ENCODE measurements at places on chromosomes 7 and 10.

DNA sequence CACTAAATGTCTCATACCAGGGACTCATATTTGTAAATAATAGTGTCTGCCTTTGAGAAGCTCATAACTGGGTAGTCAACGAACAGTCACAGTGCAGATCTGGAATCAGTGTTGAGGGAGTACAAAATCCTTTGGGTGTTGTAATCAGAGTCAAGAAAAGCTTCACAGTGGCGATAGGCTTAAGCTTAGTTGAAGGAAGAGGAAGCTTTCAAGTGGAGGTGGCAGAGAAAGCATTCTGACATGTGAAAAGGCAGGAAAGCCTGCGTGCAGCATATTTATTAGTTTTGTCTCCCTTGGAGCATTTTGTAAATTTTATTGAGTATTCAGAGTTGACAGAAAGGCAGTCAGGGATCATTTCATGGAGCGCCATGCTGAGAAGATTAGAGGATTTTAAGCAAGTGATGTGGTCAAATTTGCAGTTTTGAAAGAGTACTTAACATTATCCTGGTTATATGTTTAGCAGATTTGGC lies 104.9 kb downstream of the ADK start:
- no peak for DNase-seq

DNA sequence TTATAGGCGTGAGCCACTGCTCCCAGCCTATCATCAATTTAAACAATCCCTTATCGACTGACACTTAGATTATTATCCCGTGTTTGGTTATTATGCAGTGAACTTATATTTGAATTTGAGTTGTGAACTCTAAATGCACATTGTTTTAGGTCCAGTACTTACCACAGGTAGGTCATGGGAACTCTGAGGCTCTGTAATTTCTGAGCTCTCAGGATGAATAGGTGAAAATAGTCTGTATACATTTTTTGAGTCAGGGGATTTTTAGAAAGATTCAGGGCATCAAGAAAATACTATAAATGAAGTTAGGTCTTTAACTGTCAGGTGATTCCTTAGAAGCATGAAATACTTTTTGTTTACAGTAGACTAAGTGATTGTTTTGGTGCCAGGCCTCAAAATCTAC lies 8.8 kb downstream of the CCDC136 start:
- DNase-seq: no peak

GRCh38 chr7:114048386-114049235 lies 129.8 kb upstream of the PPP1R3A start:
- no peak for DNase-seq

GRCh38 chr10:31977440-31978155 lies 49.0 kb upstream of the ARHGAP12 start:
- DNase-seq: no peak

DNA sequence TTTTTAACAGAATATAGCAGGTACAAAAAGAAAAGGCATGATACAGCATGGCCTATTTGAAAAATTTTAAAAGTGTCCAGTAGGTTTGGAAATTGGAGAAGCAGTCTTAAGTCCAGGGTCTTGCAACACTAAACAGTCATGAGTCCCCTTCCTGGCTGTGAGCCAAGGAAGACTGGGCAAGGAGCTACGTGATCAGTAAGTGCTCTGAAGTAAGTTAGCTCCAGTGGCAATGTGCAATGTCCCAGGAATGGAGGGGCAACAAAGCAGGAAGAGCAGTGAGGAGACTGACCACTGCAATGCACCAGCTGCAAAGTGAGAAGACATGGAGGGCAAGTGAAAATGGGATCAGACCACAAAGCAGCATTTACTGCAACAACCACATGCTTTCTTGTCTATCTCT lies 72.9 kb upstream of the GRID1 start:
- DNase-seq: peak; percentile 15

DNA sequence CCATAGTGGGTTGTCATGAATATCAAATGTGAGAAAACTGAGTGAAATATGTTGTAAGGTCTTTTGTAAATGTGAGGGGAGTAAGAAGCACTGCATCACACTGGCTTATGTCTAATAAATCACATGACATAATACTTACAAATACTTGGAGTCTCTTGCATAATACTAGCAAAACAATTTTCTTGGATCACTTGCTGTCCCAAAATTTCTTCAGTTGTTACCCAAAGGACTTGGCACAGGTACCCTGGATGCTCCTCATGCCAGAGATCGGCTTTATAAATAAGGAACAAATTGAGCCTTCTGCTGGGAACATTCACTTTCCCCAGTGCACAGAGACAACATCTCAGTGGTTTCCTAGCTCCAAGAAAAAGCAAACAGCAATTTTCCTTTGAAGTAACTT lies 5.0 kb upstream of the LRIT2 start:
- no peak for DNase-seq

- no peak for DNase-seq
Measured at GRCh38 chr10:69480068-69480412, 28.8 kb downstream of the TSPAN15 start.
